CD4-positive, alpha-beta T cell treated with Interleukin-21 for 1 hour (primary cell): ENCODE measurements at places on chromosomes 5 and 9.

DNA sequence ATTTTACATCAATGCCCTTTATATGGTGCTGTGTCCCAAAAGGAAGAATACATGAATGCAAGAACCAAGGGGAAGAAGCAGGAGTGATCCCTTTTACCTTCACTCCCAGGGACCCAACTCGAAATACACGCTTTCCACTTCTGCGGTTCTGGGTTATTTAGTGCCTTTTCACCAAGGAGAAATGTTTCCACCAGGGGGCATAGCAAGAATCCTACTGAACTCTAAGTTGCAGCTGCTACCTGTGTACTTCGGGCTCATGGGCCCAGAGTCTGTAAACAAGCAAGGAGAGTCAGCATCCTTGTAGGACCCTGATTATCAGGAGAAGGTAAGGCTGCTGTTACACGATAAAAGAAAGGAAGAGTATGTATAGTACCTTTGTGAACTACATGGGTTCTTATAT is 45.7 kb downstream of the DPYSL3 start:
- DNase-seq = no peak

DNA sequence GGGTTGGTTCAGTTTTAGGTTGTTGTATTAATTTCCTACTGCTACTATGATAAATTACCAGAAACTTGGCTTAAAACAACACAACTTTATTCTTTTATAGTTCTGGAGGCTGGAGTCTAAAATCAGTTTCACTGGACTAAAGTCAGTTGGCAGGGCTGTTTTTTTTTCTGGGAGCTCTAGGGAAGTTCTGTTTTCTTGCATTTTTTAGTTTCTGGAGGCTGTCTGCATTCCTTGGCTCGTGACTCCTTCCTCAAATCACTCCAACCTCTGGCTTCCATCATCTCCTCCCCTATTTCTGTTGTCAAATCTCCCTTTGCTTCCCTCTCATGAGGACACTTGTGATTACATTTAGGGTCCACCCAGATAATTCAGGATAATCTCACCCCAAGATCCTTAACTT is 51.3 kb upstream of the SUB1 start:
- DNase-seq = no peak

DNA sequence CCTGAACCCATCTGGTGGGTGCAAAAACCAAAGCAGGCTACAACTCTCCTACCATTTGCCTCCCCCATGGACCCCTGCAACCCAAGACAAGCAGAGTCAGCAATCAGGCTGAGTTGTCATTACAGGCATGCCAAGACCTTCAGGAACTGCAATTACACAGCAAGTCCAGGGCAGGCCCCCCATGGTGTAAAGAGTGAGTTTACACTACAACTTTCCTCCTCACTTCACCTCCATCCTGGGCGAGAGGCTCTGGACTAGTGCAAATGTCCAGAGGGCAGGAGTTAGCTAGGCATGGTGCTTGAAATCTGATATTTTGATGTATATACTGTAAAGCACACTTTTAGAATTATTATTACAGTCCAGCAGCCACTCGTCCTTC is 7.0 kb upstream of the P4HA2 start:
- DNase-seq = no peak

- no peak for DNase-seq
These were observed 105.2 kb downstream of the TLE1 start for GRCh38 chr9:81584099-81584498.

DNA sequence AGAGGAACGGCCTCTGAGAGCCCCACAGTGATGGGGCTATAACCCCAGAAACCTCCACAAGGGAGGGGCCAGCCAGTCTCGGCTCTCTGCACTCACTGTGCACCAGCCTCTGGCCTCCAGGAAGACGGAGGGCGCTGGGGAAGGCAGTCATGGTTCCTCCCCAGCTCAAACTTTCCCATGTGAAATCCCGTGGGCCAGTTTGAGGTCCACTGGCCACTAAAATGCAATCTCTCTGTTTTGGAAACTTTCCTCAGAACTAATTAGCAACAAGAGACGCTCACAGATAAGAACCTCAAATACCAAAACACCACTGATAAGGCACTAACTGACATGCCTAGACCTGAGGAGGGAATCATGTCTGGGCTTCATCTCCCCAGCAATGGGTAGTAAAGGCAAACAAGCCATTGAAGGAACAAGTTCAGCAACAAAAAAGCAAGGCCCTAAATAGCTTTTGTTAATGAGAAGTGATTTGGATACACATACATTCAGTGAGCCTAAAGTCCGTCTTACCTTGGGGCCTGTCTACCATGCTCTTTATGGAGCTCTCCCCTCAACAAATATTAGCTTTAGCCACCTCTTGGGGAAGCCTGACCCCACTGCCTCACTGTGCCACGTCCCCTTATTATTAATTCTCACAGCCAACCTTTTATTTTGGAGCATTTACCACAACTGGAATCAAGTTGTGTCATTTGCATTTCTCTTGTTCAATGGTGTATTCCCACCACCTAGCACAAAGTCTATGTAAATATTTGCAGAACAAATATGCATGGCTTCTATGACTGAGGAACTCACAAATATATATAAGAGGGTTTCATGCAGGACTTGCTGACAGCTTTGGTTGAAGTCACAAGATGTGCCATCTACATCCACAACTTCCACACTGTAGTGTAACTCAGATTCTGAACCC is 56.1 kb upstream of the GLRX start:
- DNase-seq = no peak

DNA sequence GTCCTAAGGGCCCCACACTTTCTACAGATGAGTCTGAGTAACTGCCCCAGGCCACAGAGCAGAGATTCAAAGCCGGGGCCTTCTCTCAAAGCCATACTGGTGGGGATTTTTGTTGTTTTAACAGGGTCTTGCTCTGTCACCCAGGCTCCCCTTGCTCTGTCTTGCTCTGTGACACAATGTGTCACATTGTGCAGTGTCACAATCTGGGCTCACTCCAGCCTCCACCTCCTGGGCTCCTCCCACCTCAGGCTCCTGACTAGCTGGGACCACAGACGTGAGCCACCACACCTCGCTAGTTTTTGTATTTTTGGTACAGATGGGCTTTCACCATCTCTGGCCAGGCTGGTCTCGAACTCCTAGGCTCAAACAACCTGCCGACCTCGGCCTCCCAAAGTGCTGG is 8.6 kb downstream of the AGPAT2 start:
- DNase-seq = no peak
